Renal cortex interstitium (tissue), 15 donors: ENCODE measurements at places on chromosomes 11 and 22.

DNA sequence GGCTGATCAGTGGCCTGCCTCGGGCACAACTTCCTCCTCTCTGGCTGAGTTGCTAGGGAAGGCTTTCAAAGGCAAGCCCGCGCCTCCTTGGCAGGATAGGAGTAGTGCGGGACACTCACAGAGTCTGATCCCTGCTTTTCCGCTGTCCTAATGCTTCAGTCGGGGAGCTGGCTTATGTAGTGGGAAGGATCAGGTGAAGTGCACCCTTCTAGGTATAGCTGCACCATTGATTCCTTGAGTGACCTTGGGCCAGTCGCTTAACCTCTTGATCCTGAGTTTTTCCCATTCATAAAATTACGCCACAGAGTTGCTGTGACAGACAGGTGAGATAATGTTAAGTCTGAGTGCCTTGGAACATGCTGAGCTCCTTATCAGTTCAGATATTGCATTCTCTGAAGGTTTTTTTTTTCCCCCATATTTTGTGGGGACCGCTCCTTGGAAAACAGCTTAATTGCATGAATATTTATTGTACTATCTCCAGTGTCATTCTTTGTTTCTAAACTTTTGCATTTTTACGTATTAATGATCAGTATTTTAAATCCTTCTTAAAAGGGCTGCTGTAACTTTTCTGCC lies 961 bp downstream of the IPO7 start:
- no peak for DNase-seq

- DNase-seq = no peak
Observed at GRCh38 chr11:22554221-22554620, 71.4 kb downstream of the FANCF start.

DNA sequence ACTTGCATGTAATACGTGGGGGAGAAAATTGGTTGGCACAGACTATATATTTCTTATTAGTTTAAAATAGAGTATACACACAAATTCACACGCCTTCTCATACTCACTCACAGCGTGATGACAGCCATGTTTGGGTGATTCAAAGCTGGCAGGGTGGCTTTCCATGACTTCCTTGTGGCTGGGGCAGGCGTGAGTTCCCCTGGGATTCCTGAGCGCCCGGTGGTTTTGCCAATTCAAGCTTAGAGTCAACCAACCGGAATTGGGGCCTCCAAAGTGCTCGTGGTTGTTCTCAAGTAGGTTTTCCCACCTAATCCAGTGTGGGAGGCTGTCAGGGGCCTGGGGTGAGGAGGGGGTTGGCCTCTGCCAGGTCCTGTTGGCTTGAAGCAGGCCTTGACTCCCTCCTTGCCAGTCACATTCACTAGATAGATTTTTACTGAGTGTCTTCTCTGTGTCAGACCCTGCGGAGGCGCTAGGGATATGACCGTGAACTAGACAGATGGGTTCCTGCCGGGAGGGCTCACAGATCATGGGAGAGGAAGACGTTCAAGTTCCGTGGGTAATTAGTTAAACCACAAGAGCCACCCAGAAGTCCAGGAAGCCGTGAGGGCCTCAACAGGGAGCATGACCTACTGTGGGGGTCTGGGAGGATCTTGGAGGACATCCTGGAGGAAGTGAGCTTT lies 11.5 kb downstream of the PKNOX2 start:
- DNase-seq = no peak

DNA sequence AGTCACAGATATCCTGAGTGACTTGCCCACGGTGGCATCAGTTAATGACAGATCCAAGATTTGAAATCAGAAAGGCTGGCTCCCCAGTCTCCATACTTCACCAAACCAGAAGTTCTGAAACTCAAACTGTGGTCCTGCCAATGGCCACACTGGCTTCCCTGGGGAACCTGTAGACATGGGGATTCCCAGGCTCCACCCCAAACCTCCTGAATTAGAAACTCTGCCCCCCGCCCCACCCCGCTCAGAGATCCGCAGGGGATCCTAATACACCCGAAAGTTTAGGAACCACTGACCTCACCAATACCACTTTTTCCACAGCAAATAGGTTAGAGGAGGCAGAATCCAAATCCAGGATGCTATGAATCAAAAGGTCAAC lies 15.3 kb downstream of the RTN4RL2 start:
- no peak for DNase-seq

DNA sequence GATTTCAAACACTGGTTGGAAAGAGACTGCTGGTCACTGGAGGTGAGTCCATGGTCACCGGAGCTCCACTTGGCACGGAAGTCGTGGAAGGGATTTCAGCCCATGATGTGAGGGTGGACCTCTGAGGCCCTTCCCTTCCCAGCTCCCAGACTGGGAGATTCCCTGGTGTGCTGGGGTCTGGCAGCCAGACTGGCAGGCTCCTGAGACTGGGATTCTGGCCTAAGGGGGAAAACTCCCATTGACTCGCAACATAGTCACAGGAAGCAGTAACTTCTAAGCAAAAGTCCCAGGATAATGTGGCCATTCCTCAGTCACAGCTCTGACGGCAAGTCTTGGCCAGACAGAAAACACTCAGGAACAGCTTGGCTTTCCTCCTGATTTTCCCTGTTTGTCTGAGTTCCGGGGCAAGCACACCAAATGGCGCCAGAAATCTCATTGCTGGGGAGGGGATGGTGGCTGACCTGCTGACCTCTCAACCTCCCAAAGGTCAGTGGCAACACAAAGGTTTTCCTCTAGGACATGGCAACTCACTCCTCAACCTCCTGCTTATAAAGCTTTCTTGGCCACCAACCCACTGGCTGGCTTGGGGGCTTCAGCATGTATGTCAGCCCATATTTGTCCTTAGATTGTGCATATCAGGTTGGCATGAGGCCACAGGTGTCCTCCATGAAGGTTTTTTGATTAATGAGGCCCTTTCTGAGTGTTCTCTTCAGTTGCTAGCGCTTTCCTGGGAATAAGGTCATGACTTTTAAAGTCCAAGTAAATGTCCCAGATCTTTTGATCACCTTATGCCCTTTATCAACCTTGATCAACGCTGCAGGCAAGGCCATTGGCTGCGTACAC lies 99.5 kb downstream of the CCDC81 start:
- DNase-seq = no peak

DNA sequence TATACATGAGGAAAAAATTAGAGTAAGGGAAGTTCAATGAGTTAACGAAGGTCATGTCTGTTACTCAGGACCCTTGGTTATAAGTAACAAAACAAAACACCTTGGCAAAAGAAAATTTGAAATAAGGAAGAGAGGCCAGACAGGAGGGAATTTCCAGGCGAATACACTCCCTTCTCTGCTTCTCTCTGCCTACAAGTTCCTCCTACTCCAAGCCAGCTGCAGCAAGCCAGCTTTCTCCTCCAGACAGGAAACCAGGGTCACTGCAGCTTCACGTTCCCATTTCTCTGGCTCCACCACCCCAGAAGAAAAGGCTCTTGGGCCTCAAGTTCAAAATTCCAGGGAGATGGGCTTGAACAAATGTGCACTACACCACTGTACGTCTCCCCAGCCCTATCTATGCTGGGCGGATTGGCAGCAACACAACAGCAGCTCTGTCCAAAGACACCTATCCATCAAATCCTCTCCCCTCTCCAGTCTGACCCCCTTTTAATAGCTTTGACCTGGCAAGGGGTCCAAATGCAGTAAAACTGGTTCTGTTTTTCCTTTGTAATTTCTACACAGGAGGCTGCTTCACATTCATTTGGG lies 27.7 kb downstream of the SMCO4 start:
- no peak for DNase-seq

- no peak for DNase-seq
Observed at GRCh38 chr11:107716884-107717532, 5.2 kb upstream of the SLN start.

DNA sequence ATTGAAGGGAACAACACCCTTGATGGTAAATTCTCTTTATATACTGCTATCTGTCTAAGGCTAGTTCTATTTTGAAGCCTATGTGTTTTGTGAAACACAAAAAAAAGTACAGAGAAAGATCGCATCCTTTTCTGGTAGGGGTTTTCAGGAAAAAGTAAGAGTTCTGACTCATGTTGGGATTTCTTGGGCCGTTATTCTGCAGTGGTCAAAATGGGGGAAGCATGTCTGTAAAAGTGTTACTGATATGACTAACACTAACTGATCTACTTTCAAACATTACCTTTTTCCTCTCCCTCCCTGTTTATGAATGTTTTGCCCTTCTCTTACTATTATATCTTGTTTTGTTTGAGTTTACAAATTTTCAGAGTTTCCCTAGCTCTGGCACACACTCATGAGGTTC lies 53.9 kb downstream of the CTNND1 start:
- no peak for DNase-seq

GRCh38 chr22:41204066-41204465 lies 1.0 kb upstream of the L3MBTL2 start:
- no peak for DNase-seq

GRCh38 chr11:1735271-1735670 lies 15.1 kb downstream of the IFITM10 start:
- DNase-seq = no peak

- no peak for DNase-seq
Observed at GRCh38 chr11:64998690-64999431, 2.1 kb upstream of the BATF2 start.

DNA sequence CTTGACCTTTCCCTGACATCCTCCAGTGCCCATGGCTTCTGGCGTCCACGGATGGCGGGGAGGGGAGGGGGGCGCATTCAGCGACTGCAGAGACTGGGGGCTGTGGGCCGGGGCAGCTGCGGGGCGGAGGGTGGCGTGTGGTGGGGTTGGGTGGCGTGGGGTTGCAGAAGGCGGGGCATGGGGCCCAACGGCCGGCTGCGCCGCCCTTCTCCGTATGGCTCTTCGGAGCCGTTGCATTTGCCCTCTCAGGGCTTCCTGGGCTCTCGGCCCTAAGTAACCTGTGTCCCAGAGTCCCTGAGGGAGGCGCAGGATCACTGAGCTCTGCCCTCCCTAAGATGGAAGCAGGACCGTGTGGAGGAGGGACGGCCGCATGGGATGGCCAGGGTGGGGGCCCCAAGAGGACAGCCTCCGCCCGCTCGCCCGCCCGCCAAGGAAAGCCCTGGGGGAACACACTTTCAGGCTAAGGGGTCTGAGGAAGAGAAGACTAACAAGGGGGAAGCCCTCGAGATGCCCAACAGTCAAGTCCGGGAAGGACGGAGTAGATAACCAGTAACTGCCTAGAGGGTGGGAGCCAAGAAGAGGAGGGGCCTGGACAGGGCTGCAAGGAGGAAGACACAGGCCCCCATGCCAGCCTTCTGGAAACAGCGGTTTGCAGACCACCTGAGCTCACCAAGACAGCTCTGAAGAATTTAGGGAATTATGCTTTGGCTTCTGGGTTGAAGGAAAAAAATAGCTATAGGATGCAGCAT lies 9.2 kb upstream of the AIFM3 start:
- no peak for DNase-seq

DNA sequence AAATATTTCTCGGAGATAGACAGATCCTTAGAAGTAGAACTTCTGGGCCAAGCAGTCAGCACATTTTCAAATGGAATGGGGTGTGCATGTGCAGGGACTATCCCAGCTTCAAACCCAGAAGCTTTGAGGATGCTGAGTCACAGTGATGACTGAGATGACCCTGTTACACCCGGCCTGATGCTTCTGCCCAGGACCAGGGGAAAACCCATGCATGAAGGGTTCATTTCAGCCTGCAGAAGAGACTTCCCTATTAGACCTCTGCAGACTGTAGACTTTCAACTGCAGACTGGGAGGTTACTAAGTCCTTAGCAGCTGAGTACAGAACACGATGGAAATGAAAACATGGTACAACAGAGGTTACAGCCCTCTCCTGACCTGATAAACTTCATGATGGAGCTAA lies 3.6 kb upstream of the OR2AT4 start:
- no peak for DNase-seq

- DNase-seq = no peak
Observed at GRCh38 chr11:82639251-82639650, 94.4 kb downstream of the FAM181B start.

- DNase-seq = no peak
Observed at GRCh38 chr22:22897091-22897490, 9.5 kb downstream of the IGLL5 start.

GRCh38 chr11:62124186-62125113 lies 639 bp downstream of the INCENP start:
- DNase-seq = no peak

DNA sequence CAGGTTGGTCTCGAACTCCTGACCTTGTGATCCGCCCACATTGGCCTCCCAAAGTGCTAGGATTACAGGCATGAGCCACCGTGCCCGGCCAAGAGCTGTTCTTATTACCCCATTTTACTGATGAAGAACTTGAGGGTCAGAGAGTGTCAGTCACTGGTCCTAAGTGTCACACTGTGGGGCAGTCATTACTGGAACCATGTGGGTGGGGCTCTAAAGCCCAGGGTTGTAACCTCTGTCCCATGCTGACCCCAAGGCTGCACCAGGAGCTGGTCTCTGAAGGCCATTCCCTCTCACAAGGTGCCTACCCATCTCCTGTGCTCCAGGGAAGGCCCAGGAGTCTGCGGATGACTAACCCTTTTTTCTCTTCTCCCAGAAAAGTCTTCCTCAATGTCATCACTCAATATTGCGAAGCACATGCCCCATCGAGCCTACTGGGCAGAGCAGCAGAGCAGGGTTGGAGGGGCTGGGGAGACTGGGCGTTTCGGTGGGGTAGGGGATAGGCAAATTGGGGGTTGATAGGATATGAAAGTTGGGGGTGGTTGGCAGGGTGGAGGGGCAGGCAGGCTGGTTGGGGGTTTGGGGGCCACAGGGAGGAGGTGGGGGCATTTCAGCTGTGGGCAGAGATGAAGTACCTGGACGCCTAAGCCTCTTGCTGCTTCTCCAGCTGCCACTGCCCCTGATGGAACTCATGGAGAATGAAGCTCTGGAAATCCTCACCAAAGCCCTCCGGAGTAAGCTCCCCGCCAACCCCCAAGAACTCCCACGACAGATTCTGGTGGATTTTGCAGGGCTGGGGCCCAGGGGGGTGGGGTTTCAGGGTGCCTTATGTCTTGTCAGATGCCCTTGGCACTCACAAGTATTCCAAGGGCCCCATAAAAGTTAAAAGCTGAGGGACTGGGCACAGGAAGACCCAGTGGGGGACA lies 2.0 kb upstream of the ESRRA start:
- DNase-seq = no peak

DNA sequence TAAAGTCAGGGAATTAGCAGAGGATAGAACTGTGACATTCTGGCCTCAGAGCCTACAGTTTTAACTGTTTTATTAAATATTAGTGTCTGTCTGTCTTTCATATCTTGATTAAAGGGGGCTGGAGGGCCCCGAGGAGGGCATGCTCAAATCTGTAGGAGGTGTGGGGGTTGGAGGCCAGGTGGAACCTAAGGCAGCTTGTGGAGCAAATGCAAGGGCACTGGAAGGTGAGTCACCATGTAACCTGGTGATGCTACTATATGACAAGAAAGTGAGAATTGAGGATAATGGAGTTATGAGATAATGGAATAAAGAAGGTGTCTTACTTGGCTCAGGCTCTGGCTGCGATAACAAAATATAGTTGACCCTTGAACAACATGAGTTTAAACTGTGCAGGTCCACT lies 27.3 kb upstream of the TMEM86A start:
- DNase-seq = no peak

DNA sequence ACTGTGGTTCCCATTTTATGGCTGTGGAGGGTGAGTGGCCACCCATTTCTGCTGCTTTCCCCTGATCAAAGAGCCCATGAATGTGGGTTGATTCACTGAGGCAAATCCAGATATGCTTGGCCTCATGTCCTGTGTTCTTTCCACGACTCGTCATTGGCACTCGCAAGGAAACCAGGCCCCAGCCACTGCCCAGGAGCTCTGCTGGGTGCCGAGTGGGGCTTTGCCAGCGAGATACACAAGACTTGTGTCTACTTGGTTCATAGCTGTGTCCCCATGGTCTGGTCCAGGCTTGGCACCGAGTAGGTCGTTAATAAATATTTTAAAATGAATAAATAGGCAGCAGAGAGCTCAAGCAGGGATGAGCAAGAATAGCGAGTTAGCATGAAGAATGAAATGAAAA lies 1291.5 kb downstream of the TBC1D22A start:
- DNase-seq = no peak

- no peak for DNase-seq
Observed at GRCh38 chr11:57758174-57758573, 3.4 kb upstream of the CTNND1 start.
